ENCODE measurements at places on chromosomes 7 and 10.

- no peak for DNase-seq
Measured at GRCh38 chr7:73768641-73769480, 1.2 kb downstream of the CLDN3 start.

DNA sequence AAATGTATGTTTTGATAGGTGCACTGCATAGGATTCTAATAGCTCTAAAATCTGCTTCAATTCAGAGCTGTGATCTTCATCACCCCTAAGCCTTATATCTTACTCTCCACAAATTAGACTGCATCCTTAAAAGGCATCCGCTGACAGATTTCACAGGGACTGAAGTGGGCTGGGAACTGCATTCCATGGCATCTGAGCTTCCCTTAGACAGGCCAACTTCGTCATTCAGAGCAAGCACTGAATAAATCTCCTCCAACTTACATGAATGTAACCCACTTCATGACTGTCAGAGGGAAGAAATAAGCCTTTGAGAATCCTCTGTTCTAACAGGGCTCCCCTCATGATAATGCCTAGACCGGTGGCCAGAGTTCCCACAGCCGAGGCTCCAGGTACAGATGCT is 71.3 kb downstream of the SFMBT2 start:
- DNase-seq: no peak

DNA sequence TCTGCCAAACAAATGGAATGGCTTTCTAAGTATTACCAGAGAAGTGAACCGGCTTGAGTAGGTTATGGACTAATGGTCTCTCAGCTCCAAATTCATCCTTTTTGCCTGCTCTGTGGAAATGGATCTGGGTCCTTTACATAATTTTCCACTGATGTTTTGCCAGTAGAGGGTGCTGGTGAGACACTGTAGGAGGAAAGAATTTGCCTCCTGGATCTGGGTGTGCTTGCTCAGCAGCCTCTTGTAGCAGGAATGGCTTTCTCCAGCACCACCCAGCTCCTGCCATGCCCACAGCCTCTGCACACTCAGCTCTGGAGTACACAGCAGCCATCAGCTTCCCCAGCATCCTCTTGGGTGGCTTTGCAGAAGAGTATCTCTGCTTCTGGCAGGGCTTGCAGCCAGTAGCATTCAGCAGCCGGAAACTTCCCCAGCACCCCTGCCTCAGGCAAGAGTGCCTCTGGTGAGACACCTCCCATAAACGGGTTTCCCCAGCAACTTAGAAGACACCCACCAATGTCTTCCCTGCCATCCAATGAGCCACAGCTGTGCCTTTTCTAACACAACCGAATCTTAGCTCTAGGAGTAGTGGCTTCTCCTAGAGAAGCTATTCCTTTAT is 235.0 kb upstream of the PLPP4 start:
- DNase-seq: no peak

GRCh38 chr7:115097175-115097671 is 175.3 kb downstream of the MDFIC start:
- no peak for DNase-seq

DNA sequence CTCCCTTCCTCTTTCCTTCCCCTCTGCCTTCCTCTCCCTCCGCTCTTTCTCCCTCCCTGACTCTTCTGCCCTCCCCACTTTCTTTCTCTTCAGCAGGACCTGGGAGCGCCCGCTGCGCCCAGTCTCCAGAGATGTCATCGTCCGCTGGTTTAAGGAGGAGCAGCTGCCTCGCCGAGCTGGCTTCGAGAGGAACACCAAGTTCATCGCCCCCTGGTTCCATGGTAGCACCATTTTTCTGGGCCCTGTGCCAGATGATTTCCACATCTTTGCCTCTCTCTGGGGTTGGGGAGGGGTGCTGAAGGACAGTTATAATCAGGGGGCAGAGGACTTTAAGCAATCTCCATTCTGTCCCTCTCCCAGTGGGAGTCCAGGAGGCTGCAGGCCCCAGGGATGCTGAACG is 71.6 kb downstream of the SH2D4B start:
- DNase-seq: no peak

DNA sequence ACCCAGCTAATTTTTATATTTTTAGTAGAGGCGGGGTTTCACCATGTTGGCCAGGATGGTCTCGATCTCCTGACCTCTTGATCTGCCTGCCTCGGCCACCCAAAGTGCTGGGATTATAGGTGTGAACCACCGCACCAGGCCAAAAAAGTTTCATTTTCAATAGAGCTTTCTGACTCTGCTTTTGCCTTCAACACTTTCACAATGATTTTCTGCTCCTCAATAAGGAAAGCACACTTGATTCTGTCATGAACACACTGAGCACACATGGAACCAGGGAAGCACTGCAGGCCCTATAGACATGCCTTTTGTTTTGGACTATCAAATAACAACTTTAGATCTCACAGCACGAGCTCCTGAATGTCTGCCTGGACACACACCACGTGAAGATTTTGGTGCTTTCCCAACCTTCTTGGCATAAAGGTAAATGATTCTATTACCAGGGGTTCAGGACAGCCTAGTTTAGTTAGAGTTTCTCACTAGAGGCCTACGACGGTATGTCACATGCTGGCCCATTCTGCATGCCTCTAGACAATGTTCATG is 8.0 kb downstream of the RRP12 start:
- DNase-seq: no peak

GRCh38 chr7:55073976-55074528 is 55.2 kb downstream of the EGFR start:
- no peak for DNase-seq

DNA sequence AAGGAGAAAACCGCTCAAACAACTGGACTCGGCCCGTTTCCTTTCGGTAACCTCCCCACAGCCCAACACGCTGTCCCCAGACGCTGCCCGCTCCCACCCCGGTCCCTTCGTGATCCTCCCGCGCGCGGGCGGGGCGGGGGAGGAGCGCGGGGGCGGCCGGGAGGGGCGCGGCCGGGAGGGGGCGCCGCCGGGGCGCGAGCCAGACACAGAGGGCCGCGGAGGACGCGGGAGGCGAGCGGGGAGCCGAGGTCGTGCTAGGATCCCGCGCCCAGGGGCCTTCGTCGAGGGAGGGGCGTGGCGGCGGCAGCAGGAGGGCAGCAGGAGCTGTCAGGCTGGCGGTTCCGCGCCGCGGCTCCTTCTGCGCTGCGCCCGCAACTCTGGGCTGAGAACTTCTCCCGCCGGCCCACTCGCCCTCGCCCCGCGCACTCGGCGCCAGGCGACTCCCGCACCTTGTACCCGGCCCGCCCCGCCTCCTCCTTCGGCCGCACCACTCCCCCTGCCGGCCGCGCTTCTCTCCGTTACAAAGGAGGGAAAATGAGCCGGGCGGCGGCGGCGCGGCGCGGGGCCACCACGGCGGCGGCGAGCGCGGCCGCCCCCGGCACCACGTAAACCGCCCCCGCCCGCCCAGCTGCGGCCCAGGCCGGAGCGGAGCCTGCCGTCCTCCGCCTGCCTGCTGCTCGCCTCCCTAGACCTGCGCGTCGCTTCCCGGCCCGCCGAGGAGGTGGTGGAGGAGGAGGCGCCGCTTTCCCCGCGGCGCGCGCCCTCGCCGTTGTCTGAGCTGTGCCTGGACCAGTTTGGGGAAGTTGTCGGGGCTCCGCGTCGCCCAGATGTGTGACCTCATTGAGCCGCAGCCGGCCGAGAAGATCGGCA is at the start of gene CDK14:
TSS of gene CDK14 (plus strand) at position 521 of the 870 bp plus-strand sequence. CDS start at position 828, 307 bp downstream.
- peak; percentile 97 for DNase-seq

- DNase-seq: no peak
Measured at GRCh38 chr10:88437411-88437810, 145.7 kb downstream of the RNLS start.

GRCh38 chr7:105454095-105454747 is 65.5 kb upstream of the SRPK2 start:
- DNase-seq: no peak

DNA sequence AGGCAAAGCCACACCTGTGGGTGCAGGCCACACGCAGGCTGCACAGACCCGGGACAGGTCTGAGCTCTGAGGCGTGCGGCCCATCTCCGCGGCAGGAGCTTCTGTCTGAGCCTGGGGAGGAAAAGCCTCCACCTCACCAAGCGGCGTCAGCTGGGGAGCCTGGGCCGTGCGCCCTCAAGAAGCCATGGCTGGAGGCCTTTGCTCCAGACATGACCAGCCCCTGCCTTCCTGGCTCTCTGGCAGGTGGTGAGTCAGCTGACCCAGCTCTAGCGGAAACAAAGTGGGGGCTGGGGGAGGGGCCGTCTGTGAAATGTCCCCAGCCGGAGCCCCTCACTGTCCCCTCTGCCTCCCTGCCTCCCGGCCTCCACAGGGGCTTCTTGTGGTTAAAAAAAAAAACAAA is 12.5 kb downstream of the GPER1 start:
- DNase-seq: peak; percentile 68

GRCh38 chr10:127089446-127089845 is 106.9 kb downstream of the INSYN2A start:
- no peak for DNase-seq

DNA sequence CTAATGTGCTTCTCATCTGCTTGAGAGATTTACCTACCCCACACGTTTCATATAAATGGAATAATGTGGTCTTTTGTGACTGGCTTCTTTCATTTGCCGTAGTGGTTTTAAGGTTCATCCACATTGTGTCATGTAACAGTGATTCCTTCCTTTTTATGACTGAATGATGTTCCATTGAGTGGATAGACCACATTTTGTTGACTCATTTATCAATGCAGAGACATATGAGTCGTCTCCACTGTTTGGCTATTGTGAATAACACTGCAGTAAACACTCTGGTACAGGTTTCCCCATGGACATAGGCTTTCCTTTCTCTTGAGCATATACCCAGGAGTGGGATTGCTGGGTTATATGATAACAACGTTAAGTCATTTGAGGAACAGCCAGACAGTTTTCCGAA is 2.0 kb upstream of the AOC1 start:
- DNase-seq: no peak

- no peak for DNase-seq
Measured at GRCh38 chr7:6155596-6155995, 116.8 kb downstream of the CYTH3 start.

DNA sequence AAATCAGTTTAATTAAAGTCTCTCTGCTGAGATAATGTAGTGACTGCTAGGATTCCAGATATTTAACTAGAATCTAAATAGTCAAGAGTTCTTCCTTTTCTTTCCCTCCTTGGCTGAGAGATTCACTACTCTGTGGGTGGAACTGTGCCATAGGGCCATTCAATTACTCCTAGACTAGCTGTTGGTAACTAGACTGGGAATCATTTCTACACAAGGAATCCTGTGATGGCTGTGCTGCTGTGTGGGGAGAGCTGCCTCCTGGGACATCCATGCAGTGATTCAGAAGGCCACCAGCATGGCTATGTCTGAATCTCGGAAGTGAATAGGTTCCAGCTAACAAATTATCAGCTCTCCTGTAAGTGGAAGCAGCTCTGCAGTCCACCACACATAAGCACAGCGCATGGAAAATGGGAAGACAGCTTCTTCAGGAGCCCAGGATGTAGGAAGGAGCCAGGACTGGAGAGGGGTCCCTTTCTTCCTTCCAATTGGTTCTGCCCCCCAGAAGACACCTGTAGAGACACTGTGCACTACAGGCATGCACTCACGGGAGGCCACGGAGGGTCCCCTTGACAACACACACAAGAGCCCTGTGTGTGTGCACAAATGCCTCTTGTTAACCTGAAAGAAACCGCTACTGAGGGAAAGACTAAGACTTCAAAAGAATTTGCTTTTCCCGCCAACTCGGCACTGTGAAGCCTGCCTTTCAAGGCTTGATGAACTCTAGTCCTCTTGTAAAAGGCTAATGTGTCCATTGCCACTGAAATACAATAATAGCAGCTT is 66.5 kb downstream of the SCRN1 start:
- DNase-seq: no peak

DNA sequence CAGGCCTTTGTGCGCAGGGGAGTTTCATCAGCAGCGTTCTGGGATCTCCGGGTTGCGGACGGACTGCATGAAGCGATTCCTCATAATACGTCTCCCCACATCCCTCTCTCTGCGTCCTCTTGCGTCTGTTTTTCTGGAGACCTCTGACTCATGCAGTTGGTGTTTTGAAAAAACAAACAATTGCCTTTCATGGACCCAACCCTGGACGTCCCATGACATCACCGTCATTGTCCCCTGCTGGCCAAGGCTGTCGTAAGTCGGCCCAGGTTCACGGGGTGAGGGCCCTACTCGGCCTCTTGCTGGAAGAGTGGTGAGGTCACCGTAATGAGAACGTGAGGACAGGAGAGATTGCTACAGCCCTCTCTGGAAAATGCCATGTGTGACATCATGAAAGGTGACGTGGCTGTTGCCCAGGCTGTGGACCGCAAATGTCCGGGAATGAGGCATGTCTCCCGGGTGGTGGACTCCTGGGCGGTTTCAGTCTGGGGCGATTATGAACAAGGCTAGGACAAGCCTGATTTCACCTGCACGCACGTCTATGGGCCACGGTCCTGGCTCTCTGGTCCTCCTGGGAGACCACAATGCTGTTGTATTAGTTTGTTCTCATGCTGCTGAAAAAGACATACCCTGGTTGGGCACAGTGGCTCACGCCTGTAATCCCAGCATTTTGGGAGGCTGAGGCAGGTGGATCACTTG is 9.8 kb upstream of the MAFK start:
- DNase-seq: no peak

- no peak for DNase-seq
Measured at GRCh38 chr7:94060752-94061151, 56.6 kb upstream of the BET1 start.

DNA sequence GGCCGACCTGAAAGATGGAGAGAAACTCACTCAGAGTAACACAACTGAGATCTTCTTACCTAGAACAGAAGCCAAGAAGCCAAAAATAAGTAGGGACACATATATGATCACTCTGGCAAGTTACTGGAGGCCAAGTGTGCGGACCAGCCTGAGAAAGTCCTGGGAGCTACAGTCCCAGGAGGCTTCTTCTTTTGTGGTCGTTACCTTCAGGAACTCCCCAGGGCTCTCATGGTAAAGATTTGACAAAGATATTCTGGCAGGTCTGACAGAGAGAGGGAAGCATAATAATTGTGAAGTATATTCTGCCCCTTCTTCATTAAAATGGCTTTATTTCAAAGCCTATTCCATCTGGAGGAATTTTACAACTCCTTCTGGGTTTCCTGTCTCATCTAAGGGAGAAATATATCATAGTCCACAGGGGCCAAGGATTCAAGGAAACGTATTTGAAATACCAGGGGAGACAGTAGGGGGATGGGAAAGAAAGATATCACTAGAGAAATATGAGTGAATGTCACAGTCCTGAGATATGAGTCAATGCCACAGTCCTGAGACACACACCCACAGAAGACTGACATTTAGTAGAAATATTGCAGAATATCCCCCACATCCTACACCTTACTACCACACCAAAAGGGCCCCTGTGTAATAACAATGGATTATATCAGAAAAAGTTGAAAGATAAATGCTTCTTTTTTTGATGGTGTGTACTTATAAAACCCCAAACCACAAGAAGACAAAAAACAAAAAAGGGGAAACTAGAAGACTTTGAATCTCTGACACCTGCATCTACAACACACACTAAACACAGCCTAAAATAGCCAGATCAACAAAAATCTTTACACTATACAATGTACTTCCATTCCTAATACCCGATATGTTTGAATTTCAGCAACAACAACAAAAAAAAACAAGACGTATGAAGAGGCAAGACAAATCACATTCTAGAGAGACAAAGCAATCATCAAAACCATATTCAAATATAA is 594.2 kb upstream of the NRG3 start:
- DNase-seq: no peak

- DNase-seq: no peak
Measured at GRCh38 chr7:126529254-126529653, 723.5 kb downstream of the GRM8 start.

- peak; percentile 67 for DNase-seq
Measured at GRCh38 chr10:70562036-70562755, 40.3 kb downstream of the PRF1 start.

- no peak for DNase-seq
Measured at GRCh38 chr10:123580426-123580825, 85.7 kb upstream of the GPR26 start.

- DNase-seq: no peak
Measured at GRCh38 chr10:49768731-49769130, 6.6 kb upstream of the OGDHL start.

GRCh38 chr7:43781726-43782607 is 23.5 kb downstream of the BLVRA start:
- DNase-seq: no peak

Measured in spleen (tissue), 13 donors.